ENCODE measurements at places on chromosomes 1 and 21.

- no peak for DNase-seq
Measured at GRCh38 chr21:46092811-46093667, 4.9 kb upstream of the COL6A2 start.

DNA sequence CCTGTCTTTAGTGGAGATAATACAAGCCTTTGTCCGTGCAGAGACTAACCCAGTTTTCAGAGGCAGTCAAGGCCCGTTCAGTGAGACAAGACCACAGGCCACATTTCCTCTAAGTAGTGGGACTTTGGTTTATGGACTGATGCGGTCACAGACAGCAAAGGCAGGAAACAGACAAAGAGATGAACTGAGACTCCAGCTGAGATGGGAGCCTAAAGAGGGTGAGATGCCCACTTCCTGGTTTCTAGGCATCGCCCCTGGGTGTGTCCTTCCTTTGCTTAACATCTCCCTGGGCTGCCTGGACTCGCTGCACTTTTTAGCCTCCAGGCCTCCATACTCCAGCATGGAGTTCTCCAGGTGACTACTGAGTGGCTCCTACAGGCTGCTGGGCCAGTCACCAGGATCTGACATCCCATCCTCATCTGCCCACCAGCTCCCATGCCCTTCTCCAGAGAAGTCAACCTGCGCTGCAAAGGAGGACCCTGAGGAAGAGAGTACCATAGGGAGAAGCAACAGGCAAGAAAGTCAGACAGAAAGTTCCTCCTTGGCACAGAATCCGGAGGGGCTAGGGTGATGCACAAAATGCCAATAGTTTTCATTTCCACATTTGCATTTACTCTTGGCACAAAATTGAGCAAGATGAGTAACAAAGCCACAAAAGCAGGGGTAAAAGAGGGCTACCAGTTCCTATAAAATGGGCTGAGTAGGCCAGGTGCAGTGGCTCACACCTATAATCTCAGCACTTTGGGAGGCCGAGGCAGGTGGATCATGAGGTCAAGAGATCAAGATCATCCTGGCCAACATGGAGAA lies 15.1 kb downstream of the THEMIS2 start:
- no peak for DNase-seq

DNA sequence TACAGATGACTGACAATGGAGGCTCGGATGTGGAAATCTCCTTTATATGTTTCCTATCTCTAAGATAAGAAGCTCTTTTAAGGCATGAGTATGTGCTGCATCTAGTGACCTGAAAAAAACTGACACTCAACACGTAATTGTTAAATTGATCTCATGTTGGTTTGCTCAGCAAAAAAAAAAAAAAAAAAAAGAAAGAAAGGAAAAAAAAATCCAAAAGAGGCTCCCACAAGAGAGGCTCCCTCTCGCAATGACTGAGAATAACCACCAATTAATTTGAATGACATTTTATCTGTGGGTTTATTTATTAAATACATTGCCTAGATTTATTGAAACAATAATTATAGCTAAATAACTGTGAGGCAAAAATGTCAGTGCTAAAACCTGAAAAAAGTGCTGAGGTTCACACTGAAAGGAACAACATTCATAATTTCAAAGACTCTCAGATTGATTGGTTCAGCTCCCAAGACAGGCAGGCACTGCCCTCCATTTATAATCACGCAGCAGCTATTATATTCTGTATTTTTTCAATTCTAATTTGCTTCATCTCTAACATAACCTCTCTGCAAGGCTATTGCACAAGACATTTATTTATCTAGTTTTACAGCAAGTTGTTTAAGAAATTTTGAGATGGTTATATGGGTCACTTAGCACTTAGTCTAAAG lies 184.5 kb upstream of the TMPRSS15 start:
- no peak for DNase-seq

GRCh38 chr1:22484706-22485345 lies 33.2 kb downstream of the ZBTB40 start:
- no peak for DNase-seq

DNA sequence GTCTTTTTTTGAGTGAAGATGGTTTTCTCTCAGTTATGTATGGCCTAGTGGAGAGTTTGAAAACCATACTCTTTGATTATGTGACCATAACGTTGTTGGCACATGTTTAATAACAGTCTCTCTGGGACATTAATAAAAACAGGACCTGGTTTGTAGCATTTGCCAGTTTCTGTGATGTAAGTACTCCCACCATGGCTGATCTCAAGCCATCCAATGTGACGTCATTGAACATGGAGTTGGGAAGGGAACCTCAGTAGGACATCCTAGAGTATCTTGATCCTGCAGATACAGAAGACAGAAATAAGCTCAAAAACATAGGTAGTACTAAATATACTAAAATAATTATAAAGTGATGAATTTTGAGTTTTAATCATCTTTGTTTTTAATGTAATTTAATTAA lies 107.0 kb downstream of the ACTL8 start:
- no peak for DNase-seq

DNA sequence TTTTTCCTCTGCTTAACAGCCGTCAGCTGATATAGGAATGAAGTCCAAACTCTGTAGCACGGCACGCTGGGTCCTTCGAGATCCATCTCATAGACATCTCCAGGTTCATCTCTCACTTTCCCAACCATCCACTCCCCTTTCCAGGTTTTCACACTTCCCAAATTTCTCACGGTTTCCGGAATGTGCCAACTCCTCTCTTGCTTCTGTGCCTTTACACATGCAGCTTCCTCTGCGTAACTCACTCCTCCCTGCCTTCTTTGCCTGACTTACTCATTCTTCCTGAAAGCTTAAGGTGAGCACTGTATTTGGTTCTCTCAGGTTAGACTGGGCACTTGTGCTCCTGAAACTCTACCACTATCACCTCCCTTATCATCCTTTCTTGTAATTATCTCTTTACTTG lies 168.4 kb downstream of the PCNX2 start:
- DNase-seq: no peak

- DNase-seq: no peak
Measured at GRCh38 chr1:98674075-98674781, 12.7 kb downstream of the SNX7 start.

GRCh38 chr1:207752456-207752998 lies 673 bp downstream of the CD46 start:
- DNase-seq: peak; percentile 85

DNA sequence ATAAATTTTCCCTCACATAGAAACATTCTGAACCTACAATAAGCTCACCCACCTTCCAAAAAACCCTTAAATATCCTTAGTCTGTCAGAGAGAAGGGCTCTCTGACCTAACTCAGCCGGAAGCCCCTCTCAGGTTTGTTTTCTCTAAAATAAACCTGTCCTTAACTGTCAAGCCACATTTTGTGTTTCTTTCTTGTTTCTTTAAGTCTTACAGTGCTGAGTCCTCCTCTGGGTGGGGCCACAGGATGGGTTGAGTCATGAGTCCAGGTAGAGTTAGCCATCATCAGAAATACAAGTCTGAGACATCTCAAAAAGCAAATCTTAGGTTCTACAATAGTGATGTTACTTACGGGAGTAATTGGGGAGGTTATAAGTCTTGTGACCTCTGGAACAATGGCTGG lies 26.4 kb upstream of the SLC2A5 start:
- DNase-seq: no peak

DNA sequence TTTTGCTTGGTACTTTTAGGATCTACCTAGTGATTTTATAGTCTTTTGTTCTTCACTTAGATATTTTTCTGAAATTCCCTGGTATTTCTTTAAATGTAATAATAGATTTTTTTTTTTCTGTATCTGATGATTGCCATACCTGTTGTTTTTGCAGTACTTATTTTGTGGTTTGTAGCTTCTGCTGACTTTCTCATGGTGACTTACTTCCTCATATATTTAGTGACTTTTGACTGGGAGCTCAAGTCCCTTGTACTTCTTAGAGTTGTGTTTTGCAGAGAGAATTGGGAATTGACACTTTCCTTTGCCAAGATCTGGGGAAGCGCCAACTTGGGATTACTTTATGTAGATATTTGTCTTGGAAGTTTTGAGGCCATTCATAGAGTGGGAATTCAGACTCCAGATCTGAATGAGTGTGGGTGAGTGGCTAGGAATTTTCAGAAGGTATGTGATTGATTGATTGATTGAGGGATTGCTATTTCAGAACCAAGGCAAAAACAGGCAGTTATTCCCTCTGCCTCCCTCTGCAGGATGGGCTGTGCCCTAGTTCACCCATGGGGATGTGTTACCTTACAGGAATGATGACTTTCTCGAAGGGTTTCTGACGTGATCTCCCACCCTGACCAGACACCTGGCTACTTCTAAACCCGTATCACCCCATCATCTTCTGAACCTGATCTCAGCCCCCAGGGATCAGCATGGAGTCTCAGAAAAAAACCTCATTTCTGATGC lies 219.5 kb downstream of the URB2 start:
- no peak for DNase-seq

Measured in left lung (tissue), 14 donors.